ENCODE measurements at places on chromosomes 4 and X. TPM values are rescaled to one million over a fixed set of nuclear protein-coding genes. Genes with fewer than 3 reads are reported as not detected.

Gene ARR3
- total RNA-seq: not detected

Gene CXCL11
- not detected for total RNA-seq

Gene PHKA2
- total RNA-seq: 41.4 TPM

Gene WWC2
- total RNA-seq: not detected

Gene PPP2R2C
- total RNA-seq: not detected

Gene CLNK
- 2.0 TPM for total RNA-seq

Gene CTAG2
- total RNA-seq: not detected

Gene FGF16
- not detected for total RNA-seq

Gene NEUROG2
- total RNA-seq: not detected

Gene ZNF827
- 42.9 TPM for total RNA-seq

Gene RTL9
- total RNA-seq: not detected

Gene MAGEE2
- not detected for total RNA-seq

Gene CHST7
- total RNA-seq: 2.0 TPM

Gene NIPAL1
- total RNA-seq: 1.9 TPM

Gene GPRASP1
- total RNA-seq: not detected

Gene MAGEB2
- total RNA-seq: not detected

Gene KLHL13
- not detected for total RNA-seq

Gene GLRA2
- total RNA-seq: not detected

Gene TMPRSS11B
- not detected for total RNA-seq

Gene DUSP9
- total RNA-seq: not detected

Gene S100G
- not detected for total RNA-seq

Gene CXorf49
- not detected for total RNA-seq

Gene CLIC2
- total RNA-seq: not detected

Gene AMBN
- total RNA-seq: not detected

Gene BEND4
- total RNA-seq: 32.6 TPM

Gene SMIM31
- not detected for total RNA-seq

Gene MGARP
- total RNA-seq: 0.28 TPM

Gene ABCG2
- not detected for total RNA-seq
